ENCODE measurements at places on chromosomes 4 and X. TPM values are rescaled to one million over a fixed set of nuclear protein-coding genes. Genes with fewer than 3 reads are reported as not detected.

DNA sequence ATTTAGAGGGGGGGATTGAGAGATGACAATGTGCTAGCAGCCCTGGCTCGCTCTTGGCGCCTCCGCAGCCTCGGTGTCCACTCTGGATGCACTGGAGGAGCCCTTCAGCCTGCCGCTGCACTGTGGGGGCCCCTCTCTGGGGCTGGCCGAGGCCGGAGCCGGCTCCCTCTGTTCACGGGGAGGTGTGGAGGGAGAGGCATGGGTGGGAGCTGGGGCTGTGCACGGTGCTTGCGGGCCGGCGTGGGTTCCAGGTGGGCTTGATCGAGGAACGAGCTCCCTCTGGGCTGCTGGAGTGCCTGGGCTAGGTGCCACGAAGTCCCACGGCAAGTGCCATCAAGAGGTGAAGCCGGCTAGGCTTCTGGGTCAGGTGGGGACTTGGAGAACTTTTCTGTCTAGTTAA lies 6.9 kb downstream of the C4orf46 start:
- DNase-seq = no peak

DNA sequence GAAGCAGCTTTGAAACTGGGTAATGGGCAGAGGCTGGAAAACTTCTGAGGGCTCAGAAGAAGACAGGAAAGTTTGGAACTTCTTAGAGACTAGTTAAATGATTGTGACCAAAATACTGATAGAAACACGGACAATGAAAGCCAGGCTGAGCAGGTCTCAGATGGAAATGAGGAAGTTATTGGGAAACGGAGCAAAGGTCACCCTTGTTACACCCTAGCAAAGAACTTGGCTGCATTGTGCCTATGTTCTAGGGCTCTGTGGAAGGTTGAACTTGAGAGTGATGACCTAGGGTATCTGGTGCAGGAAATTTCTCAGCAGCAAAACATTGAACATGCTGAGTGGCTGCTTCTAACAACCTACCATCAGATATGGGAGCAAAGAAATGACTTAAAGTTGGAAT lies 50.8 kb upstream of the FBXW7 start:
- no peak for DNase-seq

GRCh38 chr4:80144676-80145470 lies 52.4 kb upstream of the PRDM8 start:
- no peak for DNase-seq

- no peak for DNase-seq
Measured at GRCh38 chr4:68272380-68272779, 26.9 kb upstream of the TMPRSS11B start.

DNA sequence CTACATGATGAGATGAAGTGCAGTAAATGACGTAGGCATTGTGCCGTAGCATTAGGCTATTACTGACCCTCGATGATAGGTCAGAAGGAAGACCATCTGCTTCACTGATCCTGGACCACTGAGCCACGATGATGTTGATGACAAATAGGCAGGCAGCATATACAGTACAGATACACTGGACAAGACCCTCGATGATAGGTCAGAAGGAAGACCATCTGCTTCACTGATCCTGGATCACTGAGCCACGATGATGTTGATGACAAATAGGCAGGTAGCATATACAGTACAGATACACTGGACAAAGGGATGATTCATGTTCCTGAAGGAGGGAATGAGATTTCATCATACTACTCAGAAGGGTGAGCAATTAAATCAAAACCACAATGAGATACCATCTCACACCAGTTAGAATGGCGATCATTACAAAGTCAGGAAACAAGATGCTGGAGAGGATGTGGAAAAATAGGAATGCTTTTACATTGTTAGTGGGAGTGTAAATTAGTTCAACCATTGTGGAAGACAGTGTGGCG lies 50.9 kb downstream of the BEND4 start:
- no peak for DNase-seq

DNA sequence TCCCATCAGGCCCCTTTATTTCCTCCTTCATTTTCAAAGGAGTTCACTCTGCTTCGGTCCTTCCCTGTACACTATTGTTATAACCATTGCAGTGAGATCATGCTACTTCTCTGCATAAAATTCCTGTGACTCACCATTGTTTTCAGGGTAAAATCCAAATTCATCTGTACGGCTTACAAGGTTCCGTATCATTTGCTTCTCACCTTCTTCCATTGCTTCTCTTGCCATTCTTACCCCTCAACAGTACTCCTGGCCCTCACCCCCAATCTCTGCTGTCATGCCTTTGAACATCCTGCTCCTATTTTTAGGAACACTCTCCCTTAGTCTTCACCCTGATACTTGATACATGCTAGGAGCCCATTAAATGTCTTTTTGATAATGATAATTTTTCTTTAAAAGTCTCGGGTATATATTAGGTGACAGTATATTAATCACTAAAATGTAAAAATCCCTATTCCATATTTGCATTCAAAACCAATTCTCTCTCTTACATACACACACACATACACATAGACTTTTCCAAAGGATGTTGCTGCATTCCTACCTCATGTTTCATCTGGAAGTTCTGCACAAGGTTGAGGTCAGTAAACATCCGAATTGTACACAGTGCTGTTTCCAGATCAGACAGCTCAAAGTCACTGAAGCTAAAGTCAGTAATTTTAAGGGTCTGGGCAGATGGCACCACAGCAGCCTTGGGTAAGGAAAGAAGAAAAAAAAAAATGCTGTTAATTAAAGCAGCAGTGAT lies 103.4 kb downstream of the PDE5A start:
- DNase-seq = no peak

DNA sequence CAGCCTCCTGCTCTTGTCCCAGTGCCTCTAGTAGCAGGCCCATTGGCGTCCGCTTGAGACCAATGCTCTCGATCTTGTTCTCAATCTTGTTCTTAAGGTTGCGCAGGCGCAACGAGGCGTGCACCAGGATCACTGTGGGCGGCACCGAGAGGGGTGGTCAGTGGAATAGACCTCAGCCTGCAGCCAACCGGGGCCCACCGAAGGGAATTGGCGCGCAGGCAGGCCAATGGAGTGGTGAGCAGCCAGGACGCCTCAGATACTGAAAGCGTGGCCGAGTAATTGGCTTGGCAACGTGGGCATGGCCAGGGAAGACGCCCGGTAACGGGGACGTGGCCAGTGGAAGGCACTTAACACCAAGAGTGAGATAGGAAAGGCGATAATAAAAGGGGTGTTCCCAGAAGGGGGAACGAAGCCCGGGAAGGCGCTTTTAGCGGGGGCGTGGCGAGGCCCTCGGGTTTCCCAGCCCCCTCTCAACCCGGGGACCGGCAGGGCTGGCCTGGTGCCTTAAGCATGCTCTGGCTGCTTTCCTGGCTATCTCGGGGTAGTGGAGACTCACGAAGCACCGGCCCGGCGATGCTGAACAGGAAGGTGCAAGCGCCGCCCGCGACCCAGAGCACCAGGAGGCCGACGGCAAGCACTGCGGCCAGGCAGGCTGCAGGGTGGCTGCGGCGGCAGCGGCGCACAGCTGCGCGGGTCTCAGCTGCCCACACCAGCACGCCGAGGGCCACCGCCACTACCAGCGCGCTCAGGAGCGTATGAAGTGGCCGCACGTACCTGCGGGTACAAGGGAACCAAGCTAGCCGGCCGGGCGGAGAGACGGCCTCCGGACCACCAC lies 1.7 kb downstream of the PRAF2 start:
- DNase-seq = no peak

FAM9C gene
- total RNA-seq = 0.05 TPM

ATP5ME gene
- 217 TPM for total RNA-seq

SLC4A4 gene
- 0.15 TPM for total RNA-seq

EVC2 gene
- total RNA-seq = 0.32 TPM

SPANXN3 gene
- total RNA-seq = not detected

TMEM131L gene
- 39.5 TPM for total RNA-seq
